Stimulated activated CD4-positive, alpha-beta T cell treated with anti-CD3 and anti-CD28 coated beads, Interleukin-2, amount 100 ng/mL, for 4 hours (primary cell): ENCODE measurements at places on chromosomes 2 and 18.

DNA sequence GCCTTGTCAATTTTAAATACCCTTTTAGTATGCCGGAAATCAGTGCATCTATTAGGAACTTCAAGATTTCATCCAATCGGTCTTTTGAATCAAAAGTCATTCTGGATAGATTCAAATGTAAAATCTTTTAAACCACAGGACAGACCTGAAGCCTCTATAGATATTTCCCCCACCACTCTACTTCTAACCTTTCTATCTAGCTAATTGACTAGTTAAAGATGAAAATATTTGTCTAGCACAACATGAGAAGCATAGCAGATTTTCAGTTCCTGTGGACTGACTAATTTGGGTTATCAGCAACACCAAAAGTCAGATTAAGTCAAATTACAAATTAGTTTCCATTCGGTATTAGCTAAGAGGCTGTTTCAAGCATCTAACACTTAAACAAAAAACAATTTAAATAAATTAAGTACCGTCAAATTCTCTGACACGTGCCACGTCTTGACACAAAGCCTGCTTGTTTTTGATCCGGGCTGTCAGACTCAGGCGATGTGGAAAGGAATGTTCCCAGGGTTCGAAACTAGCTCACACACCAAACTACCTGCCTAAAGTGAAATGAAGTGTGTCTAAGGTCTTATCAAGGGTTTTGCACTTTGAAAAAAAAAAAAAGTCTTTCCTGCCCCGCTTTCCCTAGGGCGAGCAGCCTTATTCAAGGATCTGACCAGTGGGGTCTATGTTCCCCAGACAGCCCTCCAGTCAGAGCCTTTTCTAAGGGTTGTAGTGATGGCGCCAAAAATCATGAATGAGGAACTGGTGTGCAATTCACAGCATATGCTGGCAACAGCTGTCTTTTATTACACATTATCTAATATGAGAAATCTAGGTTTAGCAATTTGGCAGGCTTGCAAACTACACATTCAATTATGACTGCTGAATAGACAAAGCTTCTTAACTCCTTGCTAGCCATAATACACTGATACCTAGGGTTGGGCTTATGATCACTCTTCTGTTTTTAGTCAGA is 4.7 kb downstream of the CYTIP start:
- no peak for DNase-seq

DNA sequence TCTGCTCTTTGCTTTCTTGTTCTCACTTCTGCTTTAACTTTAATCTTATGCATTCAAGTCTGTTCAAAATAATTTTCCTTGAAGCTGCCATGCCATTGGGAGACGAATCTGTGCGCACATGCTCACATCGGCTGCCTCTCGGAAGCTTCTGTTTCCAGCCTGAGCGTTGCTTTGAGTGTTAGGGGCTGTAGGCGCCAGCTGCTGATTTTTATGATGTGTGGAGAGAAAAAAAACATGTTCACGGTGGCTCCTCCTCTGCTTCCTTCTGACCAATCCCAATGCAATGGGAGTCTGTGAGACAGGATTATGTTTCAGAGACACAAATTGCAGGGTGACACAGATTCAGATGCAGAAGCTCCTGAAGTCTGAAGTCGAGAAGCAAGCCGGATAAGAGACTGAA is at the start of gene MC4R:
TSS of gene MC4R (minus strand) at position 180 of the 400 bp plus-strand sequence. CDS start 426 bp downstream, outside the sequence.
- DNase-seq: no peak

- DNase-seq: no peak
These were observed 148.1 kb downstream of the EML6 start for GRCh38 chr2:54871457-54872107.

DNA sequence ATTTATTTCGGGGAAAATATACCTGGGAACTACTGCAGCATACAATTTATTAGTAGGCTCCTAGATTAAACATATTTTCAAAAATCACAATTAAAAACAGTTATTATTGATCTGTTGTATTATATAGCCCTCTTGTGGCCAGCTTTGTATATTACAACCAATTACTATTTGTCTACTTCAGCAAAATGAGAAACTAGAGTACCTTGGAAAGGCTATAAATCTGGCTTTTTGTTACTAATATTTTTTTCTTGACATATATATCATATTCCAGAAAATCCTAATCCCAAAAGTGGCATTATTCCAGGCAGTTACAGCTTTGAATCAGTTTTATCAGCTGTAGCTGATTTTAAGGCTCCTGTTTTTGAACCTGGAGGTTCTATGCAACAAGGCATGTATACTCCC is 101.2 kb downstream of the UBR3 start:
- no peak for DNase-seq

GRCh38 chr18:58860747-58861231 is 3.9 kb upstream of the ZNF532 start:
- no peak for DNase-seq

- no peak for DNase-seq
These were observed 315.0 kb downstream of the PARD3B start for GRCh38 chr2:204860274-204860673.

GRCh38 chr2:196239622-196240587 is 68.5 kb upstream of the STK17B start:
- DNase-seq: peak; percentile 71

- DNase-seq: no peak
These were observed 68.8 kb downstream of the MEP1B start for GRCh38 chr18:32258558-32259204.

DNA sequence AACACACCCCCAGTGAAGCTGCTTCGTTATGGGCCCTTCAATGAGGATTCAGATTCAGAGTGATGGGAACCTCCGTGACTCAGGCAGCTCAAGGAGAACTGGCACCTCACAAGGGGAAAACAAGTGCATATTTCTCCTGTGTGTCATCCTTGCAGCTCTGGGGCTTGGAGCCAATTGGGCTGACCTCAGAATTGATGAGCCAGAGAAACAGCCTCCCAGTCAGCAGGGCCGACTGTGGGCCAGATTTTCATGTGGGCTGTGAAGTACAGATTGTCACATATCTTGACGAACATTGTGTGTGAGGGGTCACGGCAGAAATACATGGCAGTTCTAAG is 189.6 kb upstream of the SP5 start:
- DNase-seq: no peak

- no peak for DNase-seq
These were observed 557.5 kb downstream of the DSC3 start for GRCh38 chr18:30485078-30485477.

DNA sequence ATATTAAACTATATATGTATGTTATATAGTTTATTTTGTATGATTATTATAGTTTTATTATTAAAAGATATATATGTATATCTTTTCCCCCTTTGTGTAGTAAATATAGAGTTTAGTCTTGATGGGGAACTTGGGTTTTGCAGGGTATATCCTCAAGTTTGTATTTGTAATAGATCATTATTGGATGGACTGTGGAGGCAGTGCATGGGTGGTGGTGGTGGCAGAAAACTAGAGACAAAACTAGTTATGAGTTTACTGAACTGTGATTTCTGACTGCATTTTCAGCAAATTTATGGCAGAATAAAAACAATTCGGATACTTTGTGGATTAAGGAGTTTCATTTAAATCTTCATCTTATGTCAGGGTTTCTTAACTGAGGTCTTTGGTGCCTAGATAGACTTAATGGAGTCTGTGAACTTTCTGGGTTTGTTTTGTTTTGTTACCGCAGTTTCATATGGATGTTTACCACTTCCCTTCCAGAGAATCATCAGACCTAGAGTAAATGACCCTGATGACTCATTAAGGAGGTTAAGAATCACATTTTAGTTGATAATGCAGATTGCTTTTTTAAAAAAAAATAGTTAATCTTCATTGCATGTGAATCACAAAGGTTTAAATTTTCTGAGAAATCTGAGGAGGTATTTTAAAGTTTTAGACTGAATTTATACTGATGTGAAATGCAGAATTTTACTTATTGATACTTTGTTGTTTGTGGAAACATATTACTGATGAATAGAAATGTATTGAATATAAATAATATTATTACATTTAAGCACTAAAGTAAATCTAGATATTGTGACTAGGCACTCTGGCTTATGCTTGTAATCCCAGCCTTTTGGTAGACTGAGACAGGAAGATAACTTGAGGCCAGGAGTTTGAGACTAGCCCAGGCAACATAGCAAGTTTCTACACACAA is 14.5 kb downstream of the EPC2 start:
- DNase-seq: no peak

DNA sequence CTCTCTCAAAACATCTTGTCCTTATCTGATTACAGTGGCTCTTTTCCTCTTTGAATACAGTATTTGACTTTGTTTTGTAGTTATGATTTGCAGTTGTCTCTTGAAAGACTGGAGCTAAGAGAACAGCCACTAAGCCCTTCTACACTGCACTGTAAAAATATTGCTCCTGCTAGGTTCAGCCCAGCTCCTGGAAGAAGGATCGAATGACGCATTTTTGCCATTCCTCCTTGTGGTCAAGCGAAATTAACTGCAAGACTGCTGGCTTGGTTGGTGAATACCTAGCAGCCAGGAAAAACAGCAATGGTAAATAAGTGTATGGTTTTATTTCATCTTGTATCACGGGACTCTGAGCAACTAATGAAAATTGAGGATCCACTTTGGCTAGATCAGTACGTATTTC is 407.8 kb upstream of the CDH2 start:
- no peak for DNase-seq

GRCh38 chr2:138090330-138090729 is 126.1 kb downstream of the HNMT start:
- no peak for DNase-seq

- no peak for DNase-seq
These were observed 12.7 kb upstream of the CDH19 start for GRCh38 chr18:66616523-66616983.

DNA sequence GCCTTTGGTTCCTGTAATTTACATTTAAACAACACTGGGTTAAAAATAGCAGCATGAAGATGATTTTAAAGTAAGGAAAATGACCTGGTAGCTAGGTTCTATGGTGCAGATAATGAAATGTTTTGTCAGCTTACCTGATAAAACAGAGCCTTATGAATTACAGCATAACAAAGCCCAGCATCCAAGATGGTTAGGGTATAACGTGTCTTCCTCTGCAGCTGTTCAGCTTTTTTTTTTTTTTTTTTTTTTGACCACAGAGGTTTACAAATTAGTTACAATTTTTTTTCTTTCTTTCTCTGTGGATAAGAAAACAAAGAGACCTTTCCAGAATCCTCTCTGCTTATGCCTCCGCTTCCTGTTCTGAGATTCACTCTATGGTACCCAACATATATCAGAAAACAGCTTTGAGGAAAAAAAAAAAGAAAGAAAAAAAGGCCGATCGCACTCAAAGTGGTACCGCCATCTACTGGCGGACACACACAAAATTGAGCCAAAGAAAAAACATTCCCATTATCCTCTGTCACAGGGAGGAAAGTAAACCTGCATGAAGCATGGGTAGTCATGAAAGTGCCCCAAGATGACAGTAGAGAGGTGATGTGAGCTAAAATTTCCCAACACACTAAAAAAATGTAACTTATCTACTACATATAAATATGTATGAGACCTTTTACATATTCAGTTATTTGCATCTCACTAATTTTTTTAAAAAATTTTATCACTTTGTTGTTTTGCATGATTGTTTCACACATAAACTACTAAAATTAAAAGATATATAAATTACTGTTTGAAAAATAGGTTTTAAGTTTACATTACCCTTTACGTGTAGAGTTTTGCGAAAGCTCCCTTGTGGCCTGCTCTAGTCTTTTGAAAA is at the start of gene SCN3A:
TSS of gene SCN3A (minus strand) at position 362 of the 871 bp plus-strand sequence. CDS start 27,656 bp downstream, outside the sequence.
- no peak for DNase-seq

GRCh38 chr2:177413703-177414102 is 21.1 kb downstream of the AGPS start:
- DNase-seq: no peak

GRCh38 chr18:69226971-69227370 is 173.7 kb upstream of the DOK6 start:
- no peak for DNase-seq

- no peak for DNase-seq
These were observed 12.6 kb upstream of the LONRF2 start for GRCh38 chr2:100334929-100335328.

DNA sequence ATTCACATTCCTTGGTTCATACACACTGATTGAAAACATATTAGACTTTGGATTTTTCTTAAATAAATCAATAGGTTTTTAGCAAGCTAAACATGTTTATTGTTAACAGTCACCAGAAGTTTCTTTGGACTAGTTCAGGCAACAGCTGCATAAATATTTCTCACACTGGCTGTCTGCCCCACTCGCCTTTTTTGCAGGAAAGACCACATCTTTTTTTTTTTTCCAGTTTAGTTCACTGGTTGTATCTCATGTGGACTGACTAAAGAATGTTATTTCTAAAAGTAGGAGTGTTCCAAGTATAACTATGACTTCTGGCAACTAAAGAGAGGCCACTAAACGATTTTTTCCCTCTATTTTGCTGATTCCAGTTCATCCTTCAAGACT is 31.1 kb downstream of the SLC40A1 start:
- DNase-seq: no peak

DNA sequence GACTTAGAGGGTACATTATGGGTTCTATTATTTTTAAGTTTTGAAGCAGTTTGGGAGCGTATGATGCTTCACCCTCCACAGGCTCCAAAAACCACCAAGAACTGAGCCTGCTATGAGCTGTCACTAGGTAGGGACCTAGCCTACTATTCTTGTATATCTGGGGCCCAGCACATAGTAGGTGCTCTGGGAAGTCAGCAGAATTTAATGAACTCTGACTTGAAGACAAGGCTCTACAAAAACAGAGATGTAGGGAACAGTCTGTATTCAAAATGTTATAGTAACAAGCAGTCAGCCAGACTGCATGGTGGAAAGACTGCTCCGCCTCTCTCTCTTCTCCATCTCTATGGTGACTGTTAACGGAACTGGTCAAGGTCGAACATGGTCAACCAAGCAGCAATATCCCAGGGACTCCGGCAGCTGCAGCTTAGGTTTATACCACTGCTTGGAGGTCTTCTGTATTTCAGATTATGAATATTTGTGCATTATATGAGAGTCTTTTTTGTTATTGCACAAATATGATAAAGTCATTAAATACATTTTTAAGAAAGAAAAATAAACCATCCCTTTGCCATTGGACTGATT is 22.2 kb upstream of the YWHAQ start:
- no peak for DNase-seq

DNA sequence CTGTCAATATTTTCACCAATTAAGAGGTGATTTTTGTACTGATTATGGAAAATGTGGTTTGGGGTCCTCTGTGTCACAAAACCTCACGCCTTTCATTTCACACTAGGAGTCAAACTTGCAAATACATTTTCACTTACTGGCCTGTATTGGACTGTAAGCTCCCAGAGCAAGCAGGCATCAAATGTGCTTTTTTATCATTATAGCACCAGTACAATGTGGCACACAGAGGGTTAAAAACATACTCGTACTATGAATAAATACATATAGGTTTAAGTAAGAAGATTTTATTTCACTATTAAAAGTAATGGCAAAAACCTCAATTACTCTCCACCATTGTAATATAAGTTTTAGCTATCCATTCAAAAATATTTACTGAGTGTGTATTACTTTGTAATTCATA is 56.7 kb downstream of the ABCB11 start:
- no peak for DNase-seq

DNA sequence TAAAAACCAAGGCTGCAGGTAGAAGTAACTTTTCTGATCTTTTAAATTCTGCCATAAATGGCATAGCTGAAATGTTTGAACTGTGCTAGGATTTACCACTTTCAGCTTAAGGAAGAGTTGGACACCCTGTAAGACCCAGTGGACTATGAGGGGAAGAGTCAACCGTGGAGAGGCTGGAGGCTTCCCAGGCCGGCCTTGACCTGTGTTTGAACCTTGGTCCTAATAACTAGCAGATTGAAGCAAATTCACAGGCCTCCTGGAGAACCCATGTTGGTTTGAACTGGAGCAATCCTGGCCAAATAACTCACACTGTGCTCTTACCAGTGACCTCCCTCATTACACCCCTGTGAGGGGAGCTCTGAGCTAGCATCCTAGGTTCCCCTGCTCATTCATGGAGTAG is 87.2 kb upstream of the ALPP start:
- no peak for DNase-seq

GRCh38 chr18:50424877-50425690 is 50.2 kb downstream of the SKA1 start:
- no peak for DNase-seq
